Activated naive CD4-positive, alpha-beta T cell treated with anti-CD3 and anti-CD28 coated beads, Interleukin-2, amount 50 U/mL, for 16 hours (primary cell): ENCODE measurements at places on chromosomes 7 and 10.

GRCh38 chr7:99739699-99740572 is 4.9 kb upstream of the CYP3A7 start:
- DNase-seq: no peak

GRCh38 chr7:104979167-104979841 is 34.7 kb upstream of the KMT2E start:
- DNase-seq: no peak

GRCh38 chr10:102313221-102313896 is 68.0 kb downstream of the GBF1 start:
- DNase-seq: no peak

- DNase-seq: no peak
Observed at GRCh38 chr7:35657125-35657524, 37.8 kb downstream of the HERPUD2 start.

DNA sequence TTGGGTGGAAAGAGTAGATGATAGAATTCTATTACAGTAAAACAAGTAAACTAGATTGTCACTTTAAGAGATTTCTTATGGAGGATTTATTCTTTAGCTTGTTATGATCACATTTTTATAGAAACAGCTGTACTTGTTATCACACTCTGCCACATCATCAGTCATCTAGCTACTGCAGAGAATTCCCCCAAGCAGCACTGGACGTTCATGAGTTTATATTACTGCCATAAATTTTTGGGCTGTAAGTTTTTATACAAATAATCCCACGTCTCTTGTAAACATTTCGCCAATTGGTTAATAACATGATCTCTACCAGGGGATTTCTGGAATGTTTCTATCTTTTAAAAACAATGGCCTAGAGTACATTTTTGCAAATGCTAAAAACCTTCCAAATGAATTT is 238.8 kb downstream of the POLR1F start:
- no peak for DNase-seq

GRCh38 chr10:101000915-101001658 is 1.5 kb downstream of the LZTS2 start:
- no peak for DNase-seq

- DNase-seq: no peak
Observed at GRCh38 chr7:98621573-98622482, 4.7 kb downstream of the NPTX2 start.

GRCh38 chr7:99407872-99408378 is 472 bp downstream of the PDAP1 start:
- DNase-seq: peak; percentile 50

- no peak for DNase-seq
Observed at GRCh38 chr10:113059371-113059780, 109.3 kb downstream of the TCF7L2 start.

DNA sequence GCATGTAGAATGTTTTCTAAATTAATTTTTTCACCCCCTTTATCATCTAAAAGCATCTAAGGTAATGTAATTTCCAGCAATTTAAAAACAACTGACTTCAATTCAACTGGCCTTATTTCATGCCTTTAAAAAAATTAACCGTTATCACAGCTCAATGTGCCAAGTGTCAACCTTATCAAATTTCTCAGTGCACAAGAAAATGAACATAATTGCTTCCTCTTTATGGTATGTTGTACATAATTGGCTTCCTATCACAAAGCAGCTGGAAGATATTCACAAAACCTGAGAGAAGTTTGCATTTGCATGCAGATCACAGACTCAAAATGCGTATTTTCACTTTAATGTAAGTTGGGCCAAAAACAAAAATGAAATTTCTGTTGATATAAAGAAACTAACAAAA is 966.4 kb downstream of the GRM8 start:
- DNase-seq: no peak
